ENCODE measurements at places on chromosomes 6 and 20. TPM values are rescaled to one million over a fixed set of nuclear protein-coding genes. Genes with fewer than 3 reads are reported as not detected.

DNA sequence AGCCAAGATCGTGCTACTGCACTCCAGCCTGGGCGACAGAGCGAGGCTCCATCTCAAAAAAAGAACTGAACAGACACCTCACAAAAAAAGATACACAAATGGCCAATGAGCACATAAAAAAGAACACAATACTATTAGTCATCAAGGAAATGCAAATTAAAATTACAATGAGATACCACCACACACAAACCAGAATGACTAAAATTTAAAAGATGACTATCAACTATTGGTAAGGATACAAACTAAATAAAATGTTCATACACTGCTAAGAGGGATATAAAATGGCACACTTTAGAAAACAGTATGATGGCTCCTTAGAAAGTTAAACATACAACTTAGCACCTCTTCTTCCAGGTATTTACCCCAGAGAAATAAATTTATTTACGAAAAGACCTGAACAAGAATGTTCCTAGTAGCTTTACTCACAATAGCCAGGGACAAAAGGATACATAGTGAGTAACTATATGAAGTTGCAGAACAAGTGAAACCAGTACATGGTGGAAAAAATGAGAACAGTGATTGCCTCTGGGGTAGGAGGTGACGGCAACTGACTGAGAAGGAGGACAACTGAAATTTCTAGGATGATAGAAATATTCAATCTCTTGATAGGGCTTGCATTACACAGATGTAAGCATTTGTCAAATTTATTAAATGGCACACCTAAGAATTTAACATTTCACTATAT, 53.2 kb downstream of the FAM8A1 start:
- H3K36me3 ChIP-seq: peaks cover 34% of the 10 kb centered on the region
- H3K27ac ChIP-seq: no peak overlapping the region
- no peak overlapping the region for H3K4me3 ChIP-seq

Gene TCP11
- 0.24 TPM for total RNA-seq

GRCh38 chr20:2234598-2235191, 61.1 kb upstream of the TGM3 start:
- peak overlapping the region; percentile 13 for H3K27ac ChIP-seq
- H3K4me1 ChIP-seq: peaks cover 22% of the 10 kb centered on the region
- DNase-seq: no peak
- H3K4me3 ChIP-seq: no peak overlapping the region
- no peaks in the 10 kb centered on the region for H3K36me3 ChIP-seq

Gene STMN3
- total RNA-seq: 34.1 TPM

Gene NRSN1
- total RNA-seq: 1.1 TPM
